ENCODE measurements at places on chromosomes 12 and 14.

- no peak for DNase-seq
These were observed 7.8 kb downstream of the ACVRL1 start for GRCh38 chr12:51915003-51915625.

GRCh38 chr14:80872645-80873044 is 68.9 kb downstream of the CEP128 start:
- no peak for DNase-seq

- DNase-seq = peak; percentile 28
These were observed 17.4 kb downstream of the CNOT2 start for GRCh38 chr12:70260646-70261045.

DNA sequence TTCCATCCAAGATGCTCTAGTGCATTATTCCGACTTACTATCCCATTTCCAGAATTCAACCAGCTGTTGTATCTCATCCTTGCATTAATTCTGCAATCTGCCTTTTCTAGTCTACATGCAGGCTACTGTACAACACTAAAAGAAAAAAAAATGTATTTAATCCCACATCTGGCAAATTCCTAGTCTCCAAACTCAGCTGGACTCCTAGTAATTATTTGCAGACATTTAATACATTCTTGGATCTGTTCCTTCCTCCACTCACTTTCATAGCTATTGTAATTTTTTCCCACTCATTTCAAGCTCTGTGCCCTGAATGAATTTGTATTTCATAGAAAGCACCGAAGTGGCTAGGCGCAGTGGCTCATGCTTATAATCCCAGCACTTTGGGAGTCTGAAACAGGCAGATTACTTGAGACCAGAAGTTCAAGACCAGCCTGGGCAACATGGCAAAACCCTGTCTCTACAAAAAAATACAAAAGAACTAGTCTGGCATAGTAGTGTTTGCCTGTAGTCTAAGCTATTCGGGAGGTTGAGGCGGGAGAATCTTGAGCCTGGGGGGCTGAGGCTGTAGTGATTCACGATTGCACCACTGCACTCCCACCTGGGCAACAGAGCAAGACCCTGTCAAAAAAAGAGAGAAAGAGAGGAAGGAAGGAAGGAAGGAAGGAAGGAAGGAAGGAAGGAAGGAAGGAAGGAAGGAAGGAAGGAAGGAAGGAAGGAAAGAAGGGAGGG is 39.5 kb upstream of the YAF2 start:
- no peak for DNase-seq

- no peak for DNase-seq
These were observed 253.1 kb downstream of the CCDC91 start for GRCh38 chr12:28443337-28443736.

GRCh38 chr14:87149583-87150354 is 843.2 kb downstream of the GALC start:
- no peak for DNase-seq

DNA sequence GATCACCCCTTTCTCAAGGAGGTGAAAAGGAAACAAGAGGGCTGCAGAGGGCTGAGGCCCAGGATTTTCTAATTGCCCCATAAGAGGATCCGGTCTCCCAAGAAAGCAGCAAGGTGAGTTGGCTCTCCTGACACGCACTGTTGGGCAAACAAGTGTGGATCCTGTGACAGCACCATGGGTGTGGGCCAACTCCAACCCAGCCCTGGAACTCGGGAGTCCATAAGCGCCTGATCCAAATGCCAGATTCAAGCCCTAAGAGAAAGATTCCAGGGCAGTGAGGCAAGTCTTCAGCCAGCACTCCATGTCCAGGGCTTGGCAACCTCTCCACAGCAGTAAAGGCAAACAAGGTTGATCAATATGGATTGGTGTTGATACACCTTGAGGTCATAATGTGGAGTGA is 33.1 kb downstream of the KCNA5 start:
- no peak for DNase-seq

DNA sequence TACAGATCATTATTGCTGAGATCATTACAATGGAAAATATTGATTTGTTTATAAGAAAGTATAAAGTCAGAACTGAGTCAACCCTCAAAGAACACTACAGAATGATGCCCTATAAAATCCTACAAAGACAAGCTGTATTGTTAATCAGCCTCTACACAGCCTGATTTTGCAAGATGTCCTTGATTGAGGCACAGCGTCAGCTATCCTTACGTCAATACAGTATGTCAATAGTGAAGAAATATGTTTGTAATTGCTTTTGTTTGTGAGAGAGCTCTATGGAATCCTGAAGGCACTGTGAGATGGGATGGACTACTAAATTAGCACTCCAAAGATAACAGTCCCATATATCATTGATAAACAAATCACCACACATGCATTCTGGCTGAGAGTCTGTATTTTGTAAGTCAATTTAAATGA is 70.7 kb downstream of the RASSF9 start:
- no peak for DNase-seq

- DNase-seq = peak; percentile 41
These were observed 4.7 kb upstream of the TUBA1C start for GRCh38 chr12:49260166-49260565.

DNA sequence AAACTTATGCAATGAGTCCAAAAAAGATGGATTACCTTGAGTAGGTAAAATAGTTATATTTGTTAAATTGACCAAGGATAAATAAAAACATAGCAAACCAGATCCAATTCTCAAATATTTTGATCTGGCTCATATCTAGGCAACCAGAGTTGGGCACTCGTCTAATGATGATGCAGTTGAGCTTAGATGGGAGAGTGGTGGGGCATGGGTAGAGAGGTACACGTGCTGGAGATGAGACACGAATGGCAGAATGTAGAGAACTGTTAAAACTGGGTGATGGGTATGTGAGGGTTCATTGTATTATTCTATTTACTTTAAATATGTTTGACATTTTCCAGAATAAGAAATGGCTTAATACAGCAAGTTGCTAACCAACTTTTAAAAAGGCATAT is 7.6 kb upstream of the RNF34 start:
- DNase-seq = no peak

DNA sequence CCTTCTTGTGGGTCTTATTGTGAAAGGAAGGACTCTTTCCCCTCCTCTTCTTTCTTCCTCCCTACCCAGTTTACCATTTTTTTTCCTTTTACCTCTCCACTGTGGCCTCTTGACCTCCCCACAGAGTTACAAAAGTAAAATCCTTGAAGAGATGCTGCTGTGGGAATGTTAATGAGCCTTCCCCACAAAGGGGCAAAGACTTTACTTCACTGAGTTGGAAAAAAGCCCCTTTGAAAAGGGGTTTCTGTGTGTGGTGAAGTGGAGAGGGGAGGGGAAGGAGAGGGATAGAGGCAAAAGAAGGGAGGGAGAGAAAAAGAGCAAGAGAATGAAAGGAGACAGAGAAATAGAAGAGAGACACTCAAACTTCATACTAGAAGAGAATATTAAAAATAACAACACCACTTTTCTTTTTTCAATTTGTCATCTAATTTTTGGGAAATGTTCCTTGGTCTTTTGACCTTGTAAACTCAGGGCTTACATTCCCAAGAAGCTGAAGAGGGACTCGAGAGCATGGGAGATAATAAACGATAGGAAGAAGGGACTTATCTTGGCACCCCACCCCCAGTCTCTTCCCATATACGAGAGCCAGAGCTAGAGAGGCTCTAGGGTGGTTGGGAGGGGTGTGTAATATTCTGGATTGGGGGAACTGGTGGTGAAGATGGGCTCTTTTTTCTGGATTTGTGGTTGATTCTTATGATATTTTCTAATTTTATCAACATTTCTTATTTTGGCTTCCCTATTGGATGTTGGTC is 13.2 kb upstream of the SALL2 start:
- DNase-seq = no peak

All from suppressor macrophage (primary cell).